ENCODE measurements at places on chromosomes 11 and 22.

- DNase-seq: no peak
Observed at GRCh38 chr22:45582955-45583320, 80.3 kb downstream of the FBLN1 start.

DNA sequence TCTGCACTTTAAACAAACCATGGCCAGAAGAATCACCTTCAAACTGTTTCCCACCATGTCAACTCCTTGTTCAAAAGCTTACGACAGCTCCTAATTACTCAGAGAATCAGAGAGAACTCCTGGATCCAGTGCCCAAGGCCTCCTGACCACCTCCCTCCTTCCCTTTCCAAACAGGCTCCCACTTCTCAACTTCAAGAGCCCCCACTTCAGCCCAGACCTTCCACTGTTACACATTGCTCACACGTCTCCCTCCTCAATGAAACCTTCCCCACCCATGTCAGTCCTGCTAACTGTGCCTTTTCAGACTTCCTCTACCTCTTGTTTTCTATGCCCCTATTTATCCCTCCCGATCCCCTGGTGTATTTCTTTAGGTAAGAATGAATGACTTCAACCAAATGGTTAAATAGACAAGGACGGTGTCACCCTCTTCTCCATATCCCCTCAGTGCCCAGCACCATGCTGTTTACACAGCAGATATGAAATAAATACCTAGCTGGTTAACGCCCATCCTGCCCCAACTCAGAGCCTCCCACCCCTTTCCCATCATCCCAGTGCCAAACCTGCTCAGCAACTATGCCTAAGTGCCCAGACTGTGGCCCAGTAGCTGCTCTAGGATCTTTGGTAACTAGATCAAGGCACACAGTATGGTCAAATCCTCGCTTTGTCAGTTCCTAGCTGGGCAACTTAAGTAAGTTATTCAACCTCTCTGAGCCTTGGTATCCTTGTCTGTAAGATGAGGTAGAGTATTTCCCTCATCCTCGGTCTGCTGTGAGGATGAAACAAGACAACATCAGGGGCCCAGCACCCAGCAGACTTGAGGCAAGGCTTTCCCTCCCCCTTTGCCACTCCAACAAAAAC is 36.8 kb downstream of the PLEKHA7 start:
- no peak for DNase-seq

GRCh38 chr11:2700415-2701211 is 819 bp upstream of the KCNQ1OT1 start:
- DNase-seq: peak; percentile 76

GRCh38 chr22:24894220-24894975 is 52.1 kb downstream of the LHFPL7 start:
- DNase-seq: peak; percentile 89

DNA sequence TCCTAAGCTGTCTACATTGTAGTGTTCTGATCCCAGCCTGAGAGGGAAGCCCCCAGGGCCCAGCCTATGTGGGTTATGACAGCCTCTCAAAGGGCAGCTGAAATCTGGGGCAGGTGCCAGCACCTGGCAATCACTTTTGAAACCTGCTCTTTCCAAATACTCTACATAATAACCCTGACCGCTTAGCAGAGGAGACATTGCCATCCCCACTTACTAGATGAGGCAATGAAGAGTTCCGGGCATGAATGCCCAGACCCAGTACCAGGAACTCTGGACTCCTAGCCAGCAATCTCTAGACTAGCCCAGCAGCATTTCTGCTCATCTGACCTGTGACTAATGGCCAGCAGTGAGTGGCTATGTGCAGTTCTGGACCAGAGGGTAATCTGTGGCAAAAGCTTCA is 412.4 kb upstream of the CADM1 start:
- DNase-seq: no peak

DNA sequence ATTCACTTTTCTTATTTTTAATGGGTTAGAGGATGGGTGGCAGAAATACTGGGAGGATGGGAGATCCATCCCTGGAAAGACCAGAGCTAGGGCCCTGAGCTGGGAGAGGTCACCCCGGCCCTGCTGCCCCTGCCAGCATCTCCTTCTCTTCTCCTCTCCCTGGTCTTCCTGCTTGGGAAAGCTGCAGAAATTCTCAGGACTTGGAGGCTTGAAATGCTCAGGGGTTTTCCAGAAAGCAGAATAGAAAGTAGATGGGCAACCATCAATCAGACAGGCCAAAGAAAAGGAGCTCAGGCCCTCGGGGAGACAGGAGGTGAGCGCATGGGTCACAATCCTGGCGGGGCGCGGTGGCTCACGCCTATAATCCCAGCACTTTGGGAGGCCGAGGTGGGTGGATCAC is 1.5 kb downstream of the APOBEC3H start:
- no peak for DNase-seq

GRCh38 chr11:116605543-116606459 is 167.0 kb downstream of the BUD13 start:
- no peak for DNase-seq

- DNase-seq: no peak
Observed at GRCh38 chr11:44643217-44643616, 77.8 kb downstream of the CD82 start.

- no peak for DNase-seq
Observed at GRCh38 chr11:65363770-65364169, 9.2 kb downstream of the TIGD3 start.

DNA sequence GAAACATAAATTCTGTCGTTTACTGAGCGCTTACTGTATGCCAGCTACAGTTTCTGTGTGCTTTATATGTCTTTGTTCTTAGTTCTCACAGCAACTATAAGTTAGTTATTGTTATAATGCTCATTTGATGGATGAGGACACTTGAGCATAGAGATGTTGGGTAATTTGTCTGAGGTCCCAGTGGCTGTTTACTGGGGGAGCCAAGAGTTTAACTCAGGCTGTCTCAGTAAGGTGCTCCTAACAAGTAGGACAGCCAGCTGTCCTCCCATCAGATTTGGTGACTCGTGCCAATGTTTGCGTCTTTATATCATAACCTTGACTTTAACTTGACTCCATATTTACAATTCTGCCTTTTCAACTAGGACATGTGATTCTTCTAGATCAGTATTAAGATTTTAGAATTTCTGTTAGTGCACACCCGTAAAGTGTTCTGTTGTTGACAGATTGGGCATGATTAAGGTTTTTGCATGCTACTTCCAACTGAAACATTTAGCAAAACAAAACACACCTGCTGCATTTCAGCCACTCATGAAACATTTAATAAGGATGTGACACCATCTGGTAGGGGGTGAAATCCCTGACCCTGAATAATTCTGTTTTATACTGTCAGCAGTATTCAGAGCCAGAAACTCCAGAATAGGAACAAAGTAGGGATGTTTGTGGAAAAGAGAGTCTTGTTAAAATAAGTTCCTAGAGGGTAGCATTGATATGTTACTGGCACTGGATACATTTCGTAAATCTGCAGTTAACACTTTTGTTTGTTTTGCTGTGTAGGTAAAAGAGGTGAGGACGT is 1.9 kb downstream of the REXO2 start:
- no peak for DNase-seq

- peak; percentile 89 for DNase-seq
Observed at GRCh38 chr22:32558681-32559355, 84.2 kb downstream of the FBXO7 start.

- no peak for DNase-seq
Observed at GRCh38 chr22:39090426-39091064, 6.5 kb upstream of the APOBEC3H start.

- no peak for DNase-seq
Observed at GRCh38 chr11:115887727-115888126, 383.5 kb upstream of the CADM1 start.

DNA sequence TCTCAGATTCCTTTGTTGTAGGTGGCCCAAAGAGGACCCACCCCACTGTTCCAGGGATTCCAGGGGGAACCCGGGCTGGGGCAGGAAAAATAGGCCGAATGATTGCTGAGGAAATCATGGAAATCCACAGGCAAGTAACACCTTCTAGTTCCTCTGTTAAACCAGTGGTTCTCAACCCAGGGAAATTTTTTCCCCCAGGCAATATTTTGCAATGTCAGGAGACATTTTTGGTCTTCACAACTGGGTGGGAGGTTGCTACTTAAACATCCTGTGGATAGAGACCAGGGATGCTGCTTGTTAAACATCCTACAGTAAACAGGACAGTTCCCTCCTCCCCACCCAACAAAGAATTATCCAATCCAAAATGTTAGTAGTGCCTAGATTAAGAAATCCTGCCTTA is 84.7 kb downstream of the BTBD10 start:
- no peak for DNase-seq

DNA sequence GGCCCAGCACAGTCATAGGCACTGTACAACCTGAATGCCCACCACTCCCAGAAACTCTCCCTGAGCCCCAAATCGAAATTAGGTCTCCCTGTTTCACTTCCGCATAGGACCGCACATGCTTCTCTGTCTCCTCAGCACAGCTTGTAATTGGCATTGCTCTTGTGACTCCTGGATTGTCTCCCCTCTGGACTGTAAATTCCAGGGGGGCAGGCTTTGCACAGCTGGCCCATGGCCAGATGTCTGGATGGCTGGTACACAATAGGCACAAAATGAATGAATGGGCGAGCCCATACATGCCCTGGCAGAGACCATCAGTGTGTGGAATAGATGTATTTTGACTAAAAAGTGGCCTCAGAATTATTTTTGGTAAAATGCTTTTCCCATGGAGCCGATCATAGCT is 63.3 kb upstream of the PHF21B start:
- no peak for DNase-seq

- DNase-seq: no peak
Observed at GRCh38 chr11:1894759-1895158, 3.1 kb upstream of the PRR33 start.

- DNase-seq: no peak
Observed at GRCh38 chr11:74490941-74491340, 2.6 kb downstream of the LIPT2 start.

Measured in breast epithelium (tissue), 4 donors.